Stimulated activated effector memory CD8-positive, alpha-beta T cell treated with anti-CD3 and anti-CD28 coated beads, Interleukin-12 subunit alpha, Interleukin-12 subunit beta, amount 100 ng/mL, for 72 hours (primary cell): ENCODE measurements at places on chromosomes 16 and 17.

DNA sequence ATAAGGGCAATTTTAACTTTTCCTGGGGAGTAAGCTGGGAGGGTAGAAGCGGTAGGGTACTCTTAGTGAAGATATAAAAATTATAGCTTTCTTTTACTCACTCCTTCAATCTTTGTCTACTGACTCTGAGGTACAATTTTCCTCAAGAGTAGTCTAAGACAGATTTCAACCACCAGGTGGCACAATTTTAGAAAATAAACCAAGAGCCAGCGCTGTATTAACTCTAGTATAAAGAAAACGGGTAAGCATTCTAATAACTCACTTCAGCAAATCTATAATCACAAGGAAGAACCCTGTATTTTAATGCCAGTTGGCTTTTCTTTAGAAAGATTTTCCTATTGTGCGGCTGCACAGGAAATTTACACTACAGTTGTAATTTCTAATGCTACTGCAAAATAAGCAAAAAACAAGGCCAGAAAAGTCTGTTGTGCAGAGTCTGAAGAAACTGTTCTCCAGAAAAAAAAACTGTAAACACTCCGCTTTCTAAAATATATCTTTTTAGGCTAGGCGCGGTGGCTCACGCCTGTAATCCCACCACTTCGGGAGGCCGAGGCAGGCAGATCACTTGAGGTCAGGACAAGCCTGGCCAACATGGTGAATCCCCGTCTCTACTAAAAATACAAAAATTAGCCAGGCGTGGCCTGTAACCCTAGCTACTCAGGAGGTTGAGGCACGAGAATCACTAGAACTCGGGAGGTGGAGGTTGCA, 1.9 kb downstream of the CMC2 start:
- no peak for DNase-seq

GRCh38 chr16:70675851-70676513, 9.9 kb downstream of the MTSS2 start:
- DNase-seq = no peak

DNA sequence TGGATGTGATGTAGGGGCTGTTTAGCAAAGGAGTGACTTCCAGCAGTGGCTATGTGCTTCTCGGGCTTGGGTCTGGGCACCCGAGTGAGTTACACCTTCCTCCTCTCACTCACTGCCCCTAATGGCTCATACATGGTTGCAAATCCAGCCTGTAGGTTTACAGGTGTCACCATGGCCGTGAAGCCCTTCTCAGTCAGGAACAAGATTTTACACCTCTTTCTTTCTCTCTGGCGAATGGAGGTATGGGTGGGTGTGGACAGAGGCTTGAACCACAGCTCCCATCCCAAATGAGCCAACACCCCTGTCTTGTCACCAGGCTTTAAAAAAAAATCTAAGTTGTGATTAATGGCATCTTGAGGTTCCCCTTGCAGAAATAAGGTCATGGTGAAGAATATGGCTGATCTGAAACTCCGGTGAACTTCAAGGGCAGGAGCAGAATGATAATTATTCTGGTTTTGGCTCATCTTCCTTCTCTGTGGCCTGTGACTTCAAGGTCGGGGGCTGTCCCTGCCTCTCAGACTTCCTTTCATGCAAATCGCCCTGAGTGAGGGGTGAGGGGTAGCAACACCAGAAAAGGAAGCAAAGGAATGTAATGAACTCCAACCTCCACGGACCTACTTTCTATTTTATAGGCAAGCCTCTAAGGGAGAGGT, 331.2 kb downstream of the MAF start:
- DNase-seq = peak; percentile 76

- no peak for DNase-seq
Observed at GRCh38 chr17:76356803-76357456, 3.2 kb upstream of the PRPSAP1 start.

- DNase-seq = no peak
Observed at GRCh38 chr16:72876981-72877373, 171.0 kb downstream of the ZFHX3 start.

DNA sequence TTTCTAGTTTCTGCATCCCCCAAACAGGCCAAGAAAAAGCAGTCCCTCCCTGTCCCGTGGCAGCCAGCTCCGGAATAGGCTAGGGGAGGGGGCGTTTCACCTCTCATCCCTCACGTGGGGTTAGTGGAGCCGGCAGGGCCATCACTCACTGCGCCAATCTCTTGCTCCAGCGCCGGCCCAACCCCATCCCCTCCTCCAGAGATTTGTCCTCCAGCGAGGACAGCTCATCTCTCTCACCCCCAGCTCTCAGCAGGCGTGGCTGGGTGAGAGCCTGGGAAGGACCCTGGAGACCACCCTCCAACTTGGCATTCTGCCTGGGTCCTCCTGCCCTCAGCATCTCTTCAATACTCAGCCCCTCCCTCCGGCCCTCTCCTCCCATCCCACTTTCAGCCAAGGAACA, 74.1 kb downstream of the TMEM132E start:
- no peak for DNase-seq

GRCh38 chr16:71426880-71427615, 14.8 kb downstream of the TLE7 start:
- no peak for DNase-seq

DNA sequence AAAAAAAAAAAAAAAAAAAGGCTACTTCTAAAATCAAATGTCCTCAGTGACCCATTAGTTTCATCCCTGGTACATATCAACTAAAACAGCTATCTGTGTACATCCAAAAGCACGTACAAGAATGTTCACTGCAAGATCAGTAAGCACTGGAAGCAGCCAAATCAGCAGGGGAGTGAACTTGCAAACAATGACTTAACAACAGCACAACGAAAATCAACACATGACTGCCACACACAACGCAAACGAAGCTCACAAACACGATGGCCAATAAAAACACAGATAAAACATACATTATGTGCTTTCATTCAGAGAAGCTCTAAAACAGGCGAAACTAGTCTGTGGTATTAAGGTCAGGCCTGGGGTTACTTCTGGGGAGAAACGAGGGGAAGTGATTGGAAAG, 60.6 kb downstream of the XPO6 start:
- DNase-seq = no peak

- no peak for DNase-seq
Observed at GRCh38 chr16:5776876-5777275, 679.3 kb upstream of the EEF2KMT start.

- DNase-seq = no peak
Observed at GRCh38 chr17:75856062-75856756, 1.1 kb upstream of the WBP2 start.

GRCh38 chr16:66776457-66776856, 24.9 kb downstream of the TERB1 start:
- no peak for DNase-seq

DNA sequence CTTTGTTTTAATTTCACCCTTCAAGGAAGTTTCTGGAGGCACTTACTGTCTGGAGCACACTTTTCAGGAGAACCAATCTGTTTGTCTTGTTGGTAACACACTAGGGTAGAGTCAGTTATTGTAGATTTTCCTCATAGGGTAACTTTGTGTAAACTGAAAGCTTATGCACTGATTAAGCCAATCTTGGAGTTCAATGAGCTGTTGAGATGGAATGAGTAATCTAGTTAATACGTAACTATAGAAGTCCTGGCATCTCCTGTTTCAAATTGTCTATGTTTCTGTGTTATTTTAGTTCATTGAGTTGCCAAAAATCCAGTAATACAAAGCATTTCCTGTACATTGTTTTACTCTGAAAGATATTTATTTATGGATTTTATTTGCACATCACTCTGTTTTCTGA, 111.6 kb upstream of the HAS3 start:
- no peak for DNase-seq

DNA sequence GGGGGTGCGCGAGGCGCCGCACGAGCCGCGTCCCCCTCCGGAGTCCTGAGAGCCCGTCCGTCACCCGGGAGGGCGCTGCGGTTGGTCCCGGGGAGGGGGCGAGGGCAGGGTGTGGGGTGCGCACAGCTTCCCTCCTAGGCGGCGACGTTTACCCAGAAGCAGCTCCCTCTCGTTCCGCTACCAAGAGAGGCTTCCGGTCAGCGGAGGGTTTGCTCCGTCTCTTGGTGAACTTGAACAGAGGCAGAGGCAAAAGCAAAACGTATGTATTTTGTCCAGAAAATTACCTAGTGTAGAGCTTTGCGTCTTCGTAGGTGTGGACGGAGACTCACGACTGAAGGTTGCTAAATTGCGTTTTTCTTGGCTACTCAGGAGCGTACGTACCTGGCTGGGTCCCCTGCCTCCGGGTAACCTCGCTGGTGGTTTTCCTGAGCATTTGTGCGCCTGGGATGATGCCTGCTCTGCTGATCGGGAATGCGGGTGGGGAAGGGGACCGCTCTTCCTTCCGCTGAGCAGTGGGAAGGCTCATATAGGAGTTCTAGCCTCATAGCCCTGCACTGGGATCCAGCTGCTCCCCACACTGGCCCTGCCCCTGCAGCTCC, 833 bp downstream of the WSCD1 start:
- DNase-seq = no peak

DNA sequence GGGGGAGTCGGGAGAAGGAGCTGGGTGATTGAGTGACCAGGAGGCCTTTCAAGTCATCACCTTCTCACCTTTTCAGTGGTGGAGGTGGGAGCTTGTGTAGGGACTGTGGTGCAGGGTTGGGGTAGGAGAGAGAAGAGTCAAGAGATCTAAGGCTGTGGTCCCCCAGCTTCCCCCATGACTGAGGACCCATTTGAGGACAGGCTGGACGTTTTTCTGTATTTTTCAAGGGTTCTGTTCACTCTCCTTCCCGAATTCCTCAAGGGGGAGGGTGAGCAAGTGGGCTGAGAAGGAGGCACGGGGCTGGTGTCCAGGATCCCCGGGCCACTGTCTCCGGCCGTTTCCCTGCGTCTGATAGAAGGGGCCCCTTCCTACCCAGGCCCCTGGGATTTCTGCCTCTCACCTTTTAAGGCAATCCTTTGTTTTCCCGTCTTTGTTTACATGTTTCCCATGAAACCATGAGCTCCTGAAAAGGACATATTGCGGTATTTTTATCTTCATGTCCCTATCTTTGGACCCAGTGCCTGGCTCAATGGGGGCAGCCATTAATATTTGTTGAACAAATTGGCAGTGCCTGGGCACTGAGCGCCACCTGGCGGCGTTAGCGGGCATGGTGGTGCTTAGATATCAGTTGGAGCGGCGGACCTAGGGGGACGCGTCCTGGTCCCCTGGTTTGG, 9.2 kb upstream of the CD300A start:
- peak; percentile 85 for DNase-seq

- no peak for DNase-seq
Observed at GRCh38 chr17:45992904-45993303, 6.1 kb upstream of the STH start.

- DNase-seq = no peak
Observed at GRCh38 chr16:66857437-66857836, 13.2 kb downstream of the CA7 start.

DNA sequence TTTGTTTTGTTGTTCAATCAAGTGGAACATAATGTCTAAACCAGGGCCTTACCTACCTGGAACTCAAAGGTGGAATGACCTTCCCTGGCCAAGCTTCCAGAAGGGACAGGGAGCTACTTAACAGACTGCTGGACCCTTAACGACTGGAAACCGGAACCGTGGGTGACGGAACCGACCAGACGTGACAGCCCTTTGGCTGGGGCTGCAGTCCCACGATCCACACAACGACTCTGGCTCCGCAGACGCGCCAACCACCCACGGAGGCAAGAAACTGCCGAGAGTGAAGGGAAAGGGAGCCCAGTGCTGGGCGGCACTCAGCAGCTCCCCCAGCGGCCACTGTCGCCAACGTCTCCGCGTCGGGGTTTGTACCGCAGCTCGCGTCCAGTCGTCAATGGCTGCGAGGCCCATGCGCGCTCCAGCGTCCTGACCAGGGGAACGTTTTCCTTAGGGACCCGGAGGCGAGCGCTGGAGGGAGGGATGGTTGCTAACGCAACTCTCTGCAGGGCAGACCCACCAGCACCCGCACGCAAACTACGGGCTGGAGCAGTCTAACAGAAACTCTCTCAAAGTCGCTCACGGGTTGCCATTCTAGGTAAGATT, 5.5 kb upstream of the KIF22 start:
- DNase-seq = peak; percentile 64

- DNase-seq = peak; percentile 68
Observed at GRCh38 chr17:43024407-43025289, at the start of gene RND2. Gene RND2, plus strand, starts transcription at chr17:43025231. Its CDS starts 117 bp downstream, at chr17:43025348.

DNA sequence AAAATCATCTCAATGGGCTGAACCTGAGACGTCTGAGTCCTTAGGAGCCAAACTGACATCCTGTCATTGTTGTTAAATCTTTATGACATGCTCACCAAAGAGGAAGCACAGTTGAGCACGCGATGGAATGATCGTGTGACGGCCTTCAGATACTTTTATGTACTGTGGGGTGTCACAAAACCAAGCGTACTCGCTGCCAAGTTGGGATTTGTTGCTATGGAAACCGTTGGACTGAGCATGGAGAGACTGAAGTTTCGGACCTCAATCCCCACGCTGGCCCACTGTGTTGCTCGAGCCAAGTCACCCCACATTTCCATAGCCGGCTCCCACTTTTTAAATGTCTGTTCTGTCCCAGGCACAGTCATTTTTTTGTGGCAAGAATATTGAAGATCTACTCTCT, 222.8 kb upstream of the SDK2 start:
- no peak for DNase-seq

GRCh38 chr16:30996985-30997724, 12.1 kb downstream of the HSD3B7 start:
- DNase-seq = peak; percentile 74

DNA sequence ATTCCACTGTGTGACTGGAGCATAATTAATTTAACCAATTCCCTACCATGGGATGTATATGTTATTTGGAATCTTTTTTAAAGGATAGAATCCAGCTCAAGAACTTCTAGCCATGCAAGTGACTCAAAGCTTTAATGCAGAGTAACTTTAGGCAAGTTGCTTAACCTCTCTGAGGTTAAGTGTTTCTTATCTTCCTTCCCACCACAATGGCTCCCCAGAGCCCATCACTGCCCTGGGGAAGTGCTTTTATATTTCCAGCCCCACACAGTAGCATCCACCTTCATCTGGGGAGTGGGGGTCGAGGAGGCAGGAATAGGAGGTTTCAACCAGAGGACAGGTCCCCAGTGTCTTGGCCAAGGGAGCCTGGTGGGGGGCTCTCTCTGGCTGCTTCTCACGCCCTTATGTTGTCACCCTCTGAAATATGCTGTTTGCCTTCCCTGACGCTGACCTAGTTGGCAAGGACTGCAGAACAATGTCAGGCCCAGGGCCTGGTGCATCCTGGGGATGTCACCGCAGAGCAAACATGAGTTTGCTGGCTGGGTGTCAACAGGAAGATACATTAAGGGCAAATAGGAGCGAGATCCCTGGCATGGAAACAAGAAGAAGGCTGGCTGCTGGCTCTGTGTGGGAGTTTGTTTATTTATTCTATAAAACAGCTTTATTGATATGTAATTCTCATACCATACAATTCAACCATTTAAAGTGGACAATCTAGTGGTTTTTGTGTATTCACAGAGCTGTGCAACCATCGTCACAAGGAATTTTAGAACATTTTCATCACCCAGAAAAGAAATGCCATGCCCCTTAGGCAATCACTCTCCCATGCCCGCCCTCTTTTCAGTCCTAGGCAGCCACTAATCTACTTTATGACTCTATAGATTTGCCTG, 46.6 kb upstream of the WSB1 start:
- no peak for DNase-seq

- peak; percentile 74 for DNase-seq
Observed at GRCh38 chr16:4624827-4625559, 367 bp downstream of the MGRN1 start.

GRCh38 chr16:52568983-52569690, 22.2 kb upstream of the TOX3 start:
- DNase-seq = no peak
